ENCODE measurements at places on chromosomes 2 and 18. TPM values are rescaled to one million over a fixed set of nuclear protein-coding genes. Genes with fewer than 3 reads are reported as not detected.

GRCh38 chr2:75224636-75225094 is 25.3 kb upstream of the TACR1 start:
- H3K27me3 ChIP-seq: peaks cover 23% of the 10 kb centered on the region
- no peak overlapping the region for H3K27ac ChIP-seq
- no peaks in the 10 kb centered on the region for H3K4me1 ChIP-seq

GRCh38 chr2:19554520-19554919 is 196.1 kb upstream of the OSR1 start:
- no peak overlapping the region for H3K4me3 ChIP-seq
- no peak for DNase-seq
- no peaks in the 10 kb centered on the region for H3K4me1 ChIP-seq
- H3K27ac ChIP-seq: no peak overlapping the region
- no peaks in the 10 kb centered on the region for H3K27me3 ChIP-seq
- no peaks in the 10 kb centered on the region for H3K36me3 ChIP-seq

GRCh38 chr18:7908681-7909299 is 341.7 kb downstream of the PTPRM start:
- no peak overlapping the region for H3K27ac ChIP-seq
- H3K4me3 ChIP-seq: no peak overlapping the region

DNA sequence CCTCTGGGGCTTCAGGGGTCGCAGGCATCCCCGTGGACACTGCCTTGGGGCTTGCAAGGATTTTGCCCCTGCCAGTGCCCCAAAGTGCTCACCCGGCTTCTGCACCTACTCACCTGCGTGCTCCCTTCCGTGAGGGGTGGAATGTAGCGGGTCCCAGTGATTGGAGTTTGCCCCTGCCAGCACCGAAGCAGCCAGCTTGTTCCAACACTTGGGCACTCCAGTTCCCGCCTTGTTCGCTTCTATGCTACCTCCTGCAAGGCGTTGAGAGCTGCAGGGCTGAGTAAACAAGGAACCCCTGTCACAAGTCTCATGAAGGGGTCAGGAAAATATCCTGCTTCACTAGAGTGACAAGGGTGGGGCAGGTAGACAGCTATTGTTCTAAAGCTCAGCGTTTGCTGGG is 631.5 kb downstream of the EPHA4 start:
- H3K4me1 ChIP-seq: no peaks in the 10 kb centered on the region
- DNase-seq: no peak
- H3K27me3 ChIP-seq: no peaks in the 10 kb centered on the region
- H3K27ac ChIP-seq: no peak overlapping the region

DNA sequence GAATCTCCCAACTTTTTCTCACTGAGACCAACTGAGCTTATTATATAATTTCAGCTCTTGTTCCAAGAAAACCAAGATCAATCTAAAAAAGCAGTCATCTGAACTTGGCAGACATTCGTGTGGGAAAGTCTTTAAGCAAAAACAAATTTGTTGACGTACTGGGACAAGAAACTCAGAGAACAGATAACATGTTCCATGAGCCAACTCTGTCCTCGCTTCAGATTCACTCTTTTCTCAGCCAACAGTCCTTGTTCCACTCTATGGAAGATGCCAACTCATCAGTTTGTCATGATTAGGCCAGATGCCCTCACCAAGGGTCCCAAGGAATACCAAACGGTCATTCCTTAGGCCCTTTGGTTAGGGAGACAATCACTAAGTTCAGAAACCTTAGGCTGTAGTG is 224.2 kb upstream of the CTAGE1 start:
- peaks cover 4% of the 10 kb centered on the region for H3K27me3 ChIP-seq
- H3K36me3 ChIP-seq: no peaks in the 10 kb centered on the region
- no peak for DNase-seq
- H3K4me3 ChIP-seq: no peak overlapping the region

DNA sequence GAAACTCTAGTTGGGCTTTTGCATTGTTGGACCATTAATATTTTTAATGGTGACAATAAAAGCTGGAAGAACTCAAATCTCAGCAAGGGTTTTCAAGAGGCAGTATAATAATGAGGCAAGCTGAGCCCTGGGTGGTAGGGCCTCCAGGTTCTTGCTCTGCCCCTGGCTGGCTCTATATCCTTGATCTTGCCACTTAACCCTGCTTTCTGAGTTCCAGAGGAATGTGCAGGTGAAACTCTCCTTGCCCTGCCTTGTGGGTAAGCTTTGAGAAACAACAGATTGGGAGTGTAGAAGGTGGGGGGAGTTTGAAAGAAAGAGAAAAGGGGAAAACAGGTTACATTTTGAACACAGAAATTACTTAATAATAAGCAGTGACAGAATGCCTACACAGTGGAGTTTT is 103.3 kb upstream of the MAP4K3 start:
- DNase-seq: no peak
- no peak overlapping the region for H3K27ac ChIP-seq
- H3K4me1 ChIP-seq: no peaks in the 10 kb centered on the region
- peaks cover 4% of the 10 kb centered on the region for H3K27me3 ChIP-seq
- H3K36me3 ChIP-seq: no peaks in the 10 kb centered on the region

GRCh38 chr2:188079196-188079595 is 212.5 kb upstream of the GULP1 start:
- H3K27me3 ChIP-seq: no peaks in the 10 kb centered on the region
- no peaks in the 10 kb centered on the region for H3K36me3 ChIP-seq
- H3K4me1 ChIP-seq: no peaks in the 10 kb centered on the region
- DNase-seq: no peak

The MAP2 gene
- polyA plus RNA-seq: 7.0 TPM

The NT5DC4 gene
- polyA plus RNA-seq: not detected
